ENCODE measurements at places on chromosomes 2 and 18.

DNA sequence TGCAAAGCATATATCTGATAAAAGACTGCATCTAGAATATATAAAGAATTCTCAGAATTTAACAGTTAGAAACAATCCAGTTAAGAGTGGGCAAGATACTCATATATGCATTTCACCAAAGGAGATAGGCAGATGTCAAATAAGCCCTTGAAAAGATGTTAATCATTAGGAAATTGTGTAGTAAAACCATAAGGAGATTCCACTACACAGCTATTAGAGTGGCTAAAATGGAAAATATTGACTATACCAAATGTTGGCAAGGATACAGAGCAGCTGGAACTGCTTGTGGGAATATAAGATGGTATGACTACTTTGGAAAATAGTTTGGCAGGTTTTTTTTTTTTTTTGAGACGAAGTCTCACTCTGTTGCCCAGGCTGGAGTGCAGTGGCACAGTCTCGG lies 59.5 kb downstream of the CAB39 start:
- no peak for DNase-seq

GRCh38 chr2:29187926-29188325 lies 72.7 kb downstream of the CLIP4 start:
- DNase-seq = no peak

DNA sequence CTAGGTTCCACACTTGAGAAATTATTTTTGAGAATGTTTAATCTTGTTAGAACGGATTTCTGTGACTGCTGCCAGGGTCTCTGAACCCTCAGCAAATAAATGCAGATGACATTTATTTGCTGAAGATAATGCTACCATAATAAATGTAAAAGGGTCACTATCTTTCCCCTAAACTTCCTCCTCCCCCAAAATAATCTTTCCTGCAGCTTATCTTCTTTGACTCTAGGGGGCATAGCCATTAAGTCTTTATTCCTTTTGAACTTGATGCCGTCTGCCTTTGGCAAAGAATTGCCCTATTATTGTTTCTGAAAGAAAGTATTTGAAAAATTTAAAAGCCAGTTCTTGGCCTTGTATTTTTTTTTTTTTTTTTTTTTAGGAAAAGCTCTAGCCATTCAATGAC lies 63.6 kb upstream of the ACSL3 start:
- no peak for DNase-seq

- DNase-seq = peak; percentile 1
These were observed 81.9 kb downstream of the MEP1B start for GRCh38 chr18:32271672-32272208.

- DNase-seq = no peak
These were observed 121.3 kb upstream of the GULP1 start for GRCh38 chr2:188170356-188170755.

- no peak for DNase-seq
These were observed 253.1 kb downstream of the DYM start for GRCh38 chr18:49207361-49207760.

GRCh38 chr2:109647636-109648035 lies 33.5 kb downstream of the SOWAHC start:
- no peak for DNase-seq

GRCh38 chr2:84870306-84870705 lies 10.6 kb downstream of the TRABD2A start:
- DNase-seq = no peak

- no peak for DNase-seq
These were observed 59.1 kb upstream of the BOD1L2 start for GRCh38 chr18:57087644-57088376.

GRCh38 chr2:110748489-110748867 lies 16.1 kb downstream of the ACOXL start:
- DNase-seq = peak; percentile 57

GRCh38 chr2:61125123-61125710 lies 36.8 kb upstream of the C2orf74 start:
- DNase-seq = no peak

DNA sequence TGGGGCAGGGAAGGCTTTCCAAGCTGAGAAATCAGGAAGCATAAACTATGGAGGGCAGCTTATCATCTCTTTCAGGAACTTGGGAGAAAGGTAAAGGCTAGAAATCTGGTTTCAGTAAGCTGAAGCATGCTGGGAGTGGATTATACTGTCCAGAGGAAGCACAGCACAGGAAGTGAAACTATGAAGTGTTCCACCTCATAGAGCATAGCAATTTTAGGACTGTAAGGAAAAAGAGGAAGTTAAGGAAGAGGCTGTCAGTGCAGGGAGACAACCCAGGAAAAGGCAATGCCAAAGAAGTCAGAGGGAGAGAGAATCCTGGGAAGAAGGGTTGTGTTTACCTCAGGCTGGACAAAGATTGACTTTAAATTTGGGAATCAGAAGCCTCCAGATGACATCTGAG lies 51.9 kb downstream of the EFEMP1 start:
- DNase-seq = no peak

DNA sequence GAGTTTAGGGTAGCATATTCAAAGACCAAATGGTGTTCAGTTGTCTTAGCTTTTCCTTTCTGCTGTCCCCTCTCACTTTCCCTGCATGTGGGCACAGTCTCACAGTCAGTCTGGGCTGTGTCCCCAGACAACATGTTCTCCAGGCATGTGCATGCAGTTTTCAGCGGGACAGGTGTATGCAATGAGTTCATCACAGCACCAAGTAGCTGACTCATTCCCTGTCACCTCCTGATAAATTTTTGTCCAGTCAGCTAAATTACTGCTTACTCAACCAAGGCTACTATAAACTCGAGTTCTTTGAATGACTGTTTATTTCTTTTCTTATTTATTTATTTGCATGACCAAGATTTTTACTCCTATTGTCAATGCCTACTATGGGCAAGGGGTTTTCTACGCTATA lies 148.8 kb upstream of the CDH19 start:
- no peak for DNase-seq

- DNase-seq = no peak
These were observed 44.3 kb downstream of the TMEM17 start for GRCh38 chr2:62461707-62462106.

DNA sequence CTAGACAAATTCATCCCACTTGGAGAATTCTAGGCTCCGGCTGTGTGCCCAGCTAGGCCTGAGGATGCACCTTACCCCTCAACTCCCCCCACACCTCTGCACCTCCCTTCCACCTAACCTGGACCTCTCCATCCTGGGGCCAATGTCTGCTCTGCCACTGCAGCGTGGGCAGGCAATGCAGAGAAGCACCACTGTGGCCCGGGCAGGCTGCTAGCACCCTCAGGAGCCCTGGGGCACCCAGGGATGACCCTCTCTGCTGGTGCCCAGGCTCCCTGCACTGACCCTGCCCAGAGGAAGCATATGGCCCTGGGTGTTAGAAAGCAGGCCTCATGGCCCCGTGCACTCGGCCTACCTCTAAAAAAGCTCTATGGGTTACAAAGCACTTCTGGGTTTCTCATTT lies 49.6 kb downstream of the ADCY3 start:
- no peak for DNase-seq

DNA sequence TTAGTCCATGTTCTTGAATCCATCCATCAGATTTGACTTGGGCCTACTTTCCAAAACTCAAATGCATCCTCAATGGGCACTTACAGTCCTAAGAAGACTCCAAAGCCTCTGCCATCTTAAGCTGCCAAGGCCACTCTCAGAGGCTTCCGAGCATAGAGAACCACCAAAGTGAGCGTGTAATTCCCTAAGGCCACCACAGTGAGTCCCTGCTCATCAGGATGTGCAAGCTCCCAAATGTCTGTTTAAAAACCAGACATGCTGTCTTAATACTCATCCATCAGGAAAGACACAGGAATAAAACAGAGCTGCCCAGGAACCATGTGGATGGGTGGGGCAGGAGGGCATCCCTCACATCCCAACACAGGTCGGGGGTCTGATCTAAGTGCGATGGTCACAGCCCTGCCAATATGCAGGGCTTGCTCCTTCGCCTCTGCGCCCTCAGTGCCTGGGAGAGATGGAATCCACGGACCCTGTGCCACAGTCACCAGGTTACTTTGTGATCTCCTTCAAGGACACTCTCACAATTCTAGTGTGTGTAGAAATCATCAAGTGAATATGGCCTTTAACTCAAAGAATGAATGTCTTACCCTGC lies 80.4 kb downstream of the POLR1A start:
- no peak for DNase-seq

DNA sequence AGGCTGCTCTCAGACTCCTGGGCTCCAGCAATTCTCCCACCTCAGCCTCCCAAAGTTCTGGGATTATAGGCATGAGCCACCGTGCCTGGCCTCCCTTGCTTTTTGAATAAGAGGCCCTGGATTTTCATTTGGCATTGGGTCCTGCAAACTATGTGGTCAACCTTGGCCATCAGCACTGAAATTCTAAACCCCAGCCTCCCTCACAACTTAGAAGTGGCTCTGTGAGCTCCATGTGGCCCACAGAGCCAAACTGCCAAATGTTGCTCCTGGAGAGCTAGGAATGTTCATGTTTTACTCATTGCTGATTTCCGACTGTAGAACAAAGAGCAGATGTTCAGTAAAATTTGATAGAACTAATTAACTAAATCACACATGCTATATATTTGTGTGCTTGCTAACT lies 210.6 kb upstream of the AGAP1 start:
- no peak for DNase-seq

GRCh38 chr18:63444580-63444979 lies 22.3 kb upstream of the VPS4B start:
- no peak for DNase-seq

DNA sequence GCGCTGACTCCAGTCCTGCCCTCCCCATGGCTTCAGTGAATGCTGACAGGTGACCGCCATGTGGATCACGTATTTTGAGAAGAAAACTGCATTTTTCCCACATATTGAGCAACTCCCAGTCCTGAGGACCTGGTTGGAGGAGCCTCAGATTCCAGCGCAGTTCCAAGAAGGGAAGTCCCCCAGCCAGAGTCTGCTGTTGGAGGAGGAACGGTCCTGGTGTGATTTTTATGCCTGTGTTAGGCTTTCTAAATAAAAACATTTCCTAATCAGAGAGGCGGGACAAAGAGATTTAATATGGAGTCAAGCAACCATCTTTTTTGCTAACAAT lies 32.3 kb upstream of the COL6A3 start:
- no peak for DNase-seq

DNA sequence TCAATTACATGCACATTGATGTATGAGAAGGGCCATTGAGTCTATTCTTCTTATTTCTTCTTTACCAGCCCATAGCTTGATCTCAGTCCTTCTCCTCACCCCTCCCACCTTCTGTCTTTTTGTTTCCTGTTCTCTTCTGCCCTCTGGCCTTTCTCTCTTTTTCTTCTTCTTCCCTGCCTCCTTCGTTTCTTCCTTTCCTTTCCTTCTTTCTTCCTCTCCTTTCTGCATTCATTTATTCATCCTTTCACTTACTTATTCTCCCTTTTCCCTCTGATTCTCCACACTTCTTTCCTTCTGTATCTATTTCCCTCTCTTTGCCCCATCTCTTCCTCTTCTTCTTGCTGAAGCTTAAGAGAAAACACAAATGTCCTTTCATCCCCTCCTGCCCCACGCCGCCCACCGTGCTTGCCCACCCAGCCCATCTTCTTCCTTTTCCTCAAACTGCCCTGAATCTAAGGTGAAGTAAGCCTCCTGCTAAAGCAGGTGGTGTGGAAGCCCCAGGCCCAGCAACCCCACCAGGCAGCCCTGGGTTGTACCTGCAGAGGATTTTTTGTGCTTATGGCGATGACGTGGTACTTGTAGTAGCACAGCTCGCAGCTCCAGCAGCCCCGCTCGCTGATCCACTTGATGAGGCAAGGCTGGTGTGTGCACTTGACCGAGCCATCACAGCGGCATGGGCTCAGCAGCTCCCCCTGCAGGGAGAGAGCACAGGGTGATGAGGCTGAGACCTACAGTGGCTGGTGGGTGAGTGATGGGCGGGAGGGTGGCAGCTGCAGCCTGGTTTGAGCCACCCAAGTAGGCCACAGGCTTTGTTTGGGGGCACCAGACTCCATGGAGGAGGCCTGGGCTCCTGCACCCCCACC lies 89.0 kb downstream of the MARCHF4 start:
- DNase-seq = peak; percentile 40
